ENCODE measurements at places on chromosomes 6 and 20. TPM values are rescaled to one million over a fixed set of nuclear protein-coding genes. Genes with fewer than 3 reads are reported as not detected.

Gene TDP2
- total RNA-seq, result 27.9 TPM

Gene RAB32
- total RNA-seq, result 115 TPM

Gene RBPJL
- total RNA-seq, result not detected

Gene HTR1E
- total RNA-seq, result not detected

Gene LAMA5
- 2.2 TPM for total RNA-seq

Gene UNC5CL
- under 0.01 TPM for total RNA-seq

Gene LST1
- total RNA-seq, result not detected

Gene RTN4IP1
- total RNA-seq, result 4.4 TPM

Gene FAM209B
- not detected for total RNA-seq

Gene SPATS1
- not detected for total RNA-seq

Gene LYRM4
- 16.6 TPM for total RNA-seq

Gene LHFPL5
- total RNA-seq, result not detected

Data from osteoblast (primary cell).